ENCODE measurements at places on chromosomes 16 and 17.
A peak's percentile ranks its signal among the peaks of the same experiment; 100 is the strongest.

DNA sequence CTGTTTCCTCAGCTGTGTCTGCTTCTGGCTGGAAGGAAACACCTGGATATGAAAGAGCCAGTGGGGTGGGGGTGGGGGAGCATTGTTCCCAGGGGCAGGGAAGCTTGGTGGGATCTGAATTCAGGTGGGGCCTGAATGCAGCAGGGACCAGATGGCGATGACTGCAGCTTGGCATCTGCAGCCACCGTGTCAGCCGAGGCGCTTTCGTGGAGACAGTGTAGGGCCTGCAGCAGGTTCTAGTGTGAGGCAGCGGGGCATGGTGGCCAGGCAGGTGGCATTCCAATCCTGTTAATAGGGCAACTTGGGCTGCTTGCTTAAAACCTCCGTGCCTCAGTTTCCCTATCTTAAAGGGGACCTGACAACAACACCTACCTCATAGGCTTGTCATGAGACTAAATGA is 1.7 kb downstream of the PIK3R6 start:
- peak; percentile 46 for DNase-seq

DNA sequence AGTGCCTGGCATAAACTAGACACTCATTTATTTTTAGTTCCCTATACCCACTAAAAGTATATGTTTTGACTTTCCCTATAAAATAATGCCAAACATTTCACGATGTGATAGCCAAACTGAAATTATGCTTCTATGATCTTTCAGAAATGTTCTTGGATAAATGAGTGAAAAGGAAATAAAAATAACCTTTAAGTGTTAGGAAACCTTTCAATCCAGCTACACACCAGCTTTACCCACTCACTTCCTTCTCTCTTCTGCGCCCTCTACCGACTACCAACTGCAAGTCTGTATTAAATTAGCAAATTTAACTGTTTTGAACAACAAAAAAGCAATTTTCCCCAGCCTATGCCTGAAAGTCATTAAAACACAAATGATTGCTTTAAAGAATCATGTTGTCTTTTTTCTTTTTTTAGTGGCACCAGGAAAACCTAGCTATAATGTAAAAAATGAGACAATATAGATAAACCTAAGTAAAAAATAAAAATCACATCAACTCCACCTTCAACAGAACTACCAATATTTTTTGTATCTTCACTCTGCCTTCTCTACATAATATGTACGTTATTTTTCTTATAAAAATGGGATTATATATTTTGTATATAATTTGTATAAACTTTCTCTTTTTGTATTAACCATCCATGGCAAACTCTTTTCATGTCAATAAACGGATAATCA is 13.2 kb upstream of the TMEM100 start:
- no peak for DNase-seq

- no peak for DNase-seq
Measured at GRCh38 chr16:746637-747036, 5.8 kb upstream of the CIAO3 start.

GRCh38 chr17:78839762-78840529 is 668 bp downstream of the USP36 start:
- DNase-seq = peak; percentile 23

DNA sequence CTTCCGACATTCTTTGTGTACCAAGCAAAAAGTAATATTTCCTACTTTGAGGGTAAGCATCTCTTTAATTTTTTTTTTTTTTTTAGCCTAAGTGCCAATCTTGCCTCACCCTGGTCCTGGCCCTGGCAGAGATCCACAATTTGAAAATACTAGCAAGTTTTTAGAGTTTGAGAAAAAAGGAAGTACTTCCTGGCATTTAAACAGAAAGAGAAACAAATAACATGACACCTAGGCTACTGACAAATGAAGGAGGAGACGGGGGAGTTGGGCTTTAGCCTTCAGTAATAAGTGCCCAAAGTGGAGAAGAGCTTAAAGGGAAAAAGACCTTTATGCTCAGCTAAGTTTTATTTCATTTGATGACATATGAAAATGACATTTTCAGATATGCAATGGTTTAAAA is 92.8 kb downstream of the HS3ST3A1 start:
- no peak for DNase-seq

- no peak for DNase-seq
Measured at GRCh38 chr16:89973654-89974335, 25.2 kb downstream of the DEF8 start.

DNA sequence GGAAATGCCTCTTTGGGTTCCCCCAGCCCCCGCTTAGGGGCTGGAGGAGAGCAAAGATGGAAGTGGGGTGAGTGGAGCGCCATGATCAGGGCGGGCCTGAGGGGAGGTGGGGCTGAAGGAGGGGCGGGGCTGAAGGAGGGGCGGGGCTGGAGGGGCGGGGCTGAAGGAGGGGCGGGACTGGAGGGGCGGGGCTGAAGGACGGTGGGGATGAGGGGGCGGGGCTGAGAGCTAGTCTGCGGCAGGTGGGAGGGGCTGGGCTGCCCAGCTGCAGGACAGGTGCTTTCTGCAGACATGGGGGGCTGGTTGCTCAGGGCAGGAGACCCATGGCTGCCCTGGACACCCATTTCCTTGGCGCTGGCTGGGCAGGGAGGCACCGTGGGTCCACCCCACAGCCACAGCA is 39.1 kb upstream of the PABPN1L start:
- no peak for DNase-seq

DNA sequence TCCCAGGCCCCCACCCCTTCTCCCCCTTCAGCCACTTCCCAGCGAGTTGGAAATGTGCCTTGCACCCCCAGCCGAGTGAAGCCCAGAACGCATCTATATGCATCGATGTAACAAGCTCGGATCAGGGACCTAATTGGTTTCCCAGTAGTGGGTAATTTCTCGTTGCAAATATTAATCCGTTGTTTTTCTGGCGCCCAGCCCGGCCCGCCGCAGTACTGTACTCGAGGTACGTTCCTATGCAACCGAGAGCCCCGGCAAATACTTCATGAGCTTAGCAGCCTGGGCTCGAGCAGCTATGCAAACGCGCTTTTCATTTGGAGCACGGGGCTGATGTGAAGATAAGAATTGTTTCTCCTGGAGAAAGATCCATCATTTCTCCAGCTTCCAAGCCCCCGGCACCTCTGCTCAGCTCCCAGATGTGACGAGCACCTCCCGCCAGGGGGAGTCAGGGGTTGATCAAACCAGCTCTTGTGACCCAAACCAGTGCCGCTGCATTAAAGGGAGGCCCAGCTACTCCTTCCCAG is 229.8 kb downstream of the KATNIP start:
- DNase-seq = no peak

DNA sequence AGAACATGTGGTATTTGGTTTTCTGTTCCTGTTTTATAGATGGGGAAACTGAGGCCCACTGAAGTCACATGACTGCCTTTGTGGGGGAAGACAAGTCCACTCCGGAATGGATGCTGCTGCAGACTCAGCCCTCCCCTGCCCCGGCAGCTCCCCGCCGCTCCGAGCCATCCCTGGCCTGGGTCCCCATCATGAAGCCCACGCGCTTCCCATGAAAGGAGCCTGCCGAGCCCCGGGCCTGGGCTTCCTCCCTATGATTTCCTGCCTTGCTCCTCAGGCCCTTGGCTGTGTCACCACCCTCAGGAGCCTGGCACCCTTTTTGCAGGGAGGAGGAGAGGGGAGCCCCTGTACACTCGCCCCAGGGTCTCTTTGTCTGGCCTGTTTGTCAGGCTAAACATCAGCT is 125.3 kb upstream of the FOXF1 start:
- no peak for DNase-seq

- no peak for DNase-seq
Measured at GRCh38 chr17:32458371-32458770, 14.1 kb downstream of the PSMD11 start.

DNA sequence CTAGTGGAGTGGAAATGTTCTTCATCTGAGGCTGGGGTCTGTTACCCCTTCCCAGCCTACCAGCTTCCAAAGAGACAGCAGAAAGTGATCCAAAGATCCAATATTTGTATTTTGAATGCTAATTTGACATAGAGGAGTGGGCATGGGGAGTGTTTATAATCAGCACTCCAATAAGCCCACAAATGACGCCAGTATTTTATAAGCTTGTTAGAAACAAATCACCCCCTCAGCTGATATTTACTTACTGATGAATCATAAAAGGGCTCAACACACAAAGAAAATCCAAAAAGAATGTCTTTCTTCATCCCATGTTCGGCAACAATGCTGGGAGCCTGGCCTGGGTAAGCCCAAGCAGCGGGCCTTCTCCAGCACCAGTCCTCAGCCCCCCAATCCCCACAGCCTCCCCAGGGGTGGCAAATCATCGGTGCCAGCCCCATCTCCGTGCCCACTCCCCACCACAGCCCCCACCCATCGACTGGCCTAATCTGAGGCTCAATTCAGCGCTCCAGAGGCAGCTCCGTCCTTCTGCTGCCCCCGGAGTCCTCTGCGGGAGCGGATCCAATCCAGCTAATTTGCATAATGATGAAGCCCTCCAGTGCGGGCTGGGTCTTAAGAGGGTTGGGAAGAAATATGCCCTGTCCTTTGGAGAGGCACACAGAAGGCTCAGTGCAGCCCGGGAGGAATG is 169.5 kb downstream of the C16orf78 start:
- no peak for DNase-seq

DNA sequence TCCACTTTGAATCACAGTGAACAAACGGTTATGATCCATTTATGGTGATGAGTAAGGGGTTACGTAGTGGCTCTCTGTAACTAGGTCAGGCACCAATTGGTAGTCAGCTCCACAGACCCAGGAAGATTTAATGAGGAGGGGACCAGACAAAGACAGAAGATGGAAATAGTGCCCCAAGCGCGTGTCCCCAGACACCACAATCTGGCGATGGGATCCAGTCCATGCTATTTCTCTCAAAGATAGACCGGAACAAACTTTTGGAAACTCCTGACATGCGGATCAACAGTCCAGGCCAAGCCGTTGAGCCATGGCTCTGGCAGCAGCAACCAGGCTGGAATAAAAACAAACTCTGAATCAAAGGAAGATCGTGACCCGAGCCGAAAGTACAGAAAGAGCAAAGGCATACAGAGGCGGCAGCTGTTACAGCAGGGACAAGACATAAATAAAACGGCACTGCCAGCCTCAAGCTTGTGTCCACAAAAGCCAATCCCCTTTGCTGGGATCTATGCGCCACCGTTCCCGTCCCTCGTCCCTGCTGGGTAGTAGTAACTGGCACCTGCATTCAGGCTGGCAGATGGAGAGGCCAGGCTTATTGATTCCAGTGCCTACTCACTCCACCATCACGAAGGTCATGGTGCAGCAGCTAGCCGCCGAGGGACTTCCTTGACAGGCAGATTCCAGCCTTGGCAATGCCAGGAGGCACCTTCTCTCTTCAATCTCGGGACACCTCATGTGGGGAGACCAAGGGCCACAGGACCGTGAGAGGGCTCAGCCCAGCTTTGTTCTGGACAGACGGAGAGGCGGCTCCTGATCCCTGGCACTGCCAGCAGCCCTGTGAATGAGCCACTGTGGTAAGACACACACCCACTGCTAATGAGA is 50.2 kb downstream of the CDH11 start:
- DNase-seq = peak; percentile 63

- DNase-seq = no peak
Measured at GRCh38 chr17:72775237-72775636, 317.3 kb downstream of the SLC39A11 start.

- DNase-seq = no peak
Measured at GRCh38 chr17:15882777-15883176, 62.2 kb upstream of the ADORA2B start.

DNA sequence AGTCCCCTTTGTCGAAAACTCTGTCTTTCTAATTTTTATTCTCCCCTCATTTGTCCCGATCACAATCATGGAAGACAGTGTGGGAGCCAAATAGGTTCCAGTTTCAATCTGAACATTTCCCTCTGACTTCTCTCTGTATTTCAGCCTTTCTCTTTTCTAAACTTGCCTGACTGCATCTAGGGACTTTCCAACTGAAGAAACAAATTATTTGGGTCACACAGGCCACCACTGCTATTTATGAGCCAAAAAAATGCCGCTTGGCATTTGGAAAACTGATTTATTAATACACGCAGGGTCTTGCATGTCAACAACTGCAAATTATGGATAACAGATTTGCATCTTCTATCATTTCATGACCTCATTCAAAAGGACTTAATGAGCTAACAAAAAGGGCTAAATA is 55.2 kb upstream of the ELAC2 start:
- DNase-seq = no peak

DNA sequence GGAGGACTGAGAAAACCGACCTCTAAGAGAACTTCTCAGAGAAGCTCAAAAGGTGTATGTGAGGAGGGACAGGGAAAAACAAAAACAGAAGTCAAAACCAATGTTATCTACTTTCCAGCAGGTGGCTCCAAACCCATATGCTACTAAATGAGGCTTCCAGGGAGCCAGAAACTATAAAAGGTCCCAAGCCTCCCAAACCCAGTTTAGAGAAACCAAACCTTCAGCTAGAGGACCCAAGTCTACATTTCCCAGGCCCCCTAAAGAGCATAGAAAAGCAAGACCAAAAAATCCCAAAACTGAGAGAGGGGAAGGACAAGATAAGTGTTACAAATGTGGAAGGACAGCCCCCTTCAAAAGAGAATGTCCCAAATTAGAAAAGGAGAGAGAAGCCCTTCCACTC is 3.7 kb downstream of the HPR start:
- no peak for DNase-seq

- DNase-seq = no peak
Measured at GRCh38 chr16:9665851-9666271, 516.4 kb downstream of the GRIN2A start.

GRCh38 chr17:73803964-73804435 is 159.8 kb upstream of the SDK2 start:
- DNase-seq = no peak

- DNase-seq = no peak
Measured at GRCh38 chr17:76081295-76082210, 2.6 kb downstream of the ZACN start.

- DNase-seq = no peak
Measured at GRCh38 chr16:57357330-57358085, 1.1 kb upstream of the CCL22 start.

GRCh38 chr16:26987597-26988010 is 79.1 kb upstream of the C16orf82 start:
- no peak for DNase-seq

DNA sequence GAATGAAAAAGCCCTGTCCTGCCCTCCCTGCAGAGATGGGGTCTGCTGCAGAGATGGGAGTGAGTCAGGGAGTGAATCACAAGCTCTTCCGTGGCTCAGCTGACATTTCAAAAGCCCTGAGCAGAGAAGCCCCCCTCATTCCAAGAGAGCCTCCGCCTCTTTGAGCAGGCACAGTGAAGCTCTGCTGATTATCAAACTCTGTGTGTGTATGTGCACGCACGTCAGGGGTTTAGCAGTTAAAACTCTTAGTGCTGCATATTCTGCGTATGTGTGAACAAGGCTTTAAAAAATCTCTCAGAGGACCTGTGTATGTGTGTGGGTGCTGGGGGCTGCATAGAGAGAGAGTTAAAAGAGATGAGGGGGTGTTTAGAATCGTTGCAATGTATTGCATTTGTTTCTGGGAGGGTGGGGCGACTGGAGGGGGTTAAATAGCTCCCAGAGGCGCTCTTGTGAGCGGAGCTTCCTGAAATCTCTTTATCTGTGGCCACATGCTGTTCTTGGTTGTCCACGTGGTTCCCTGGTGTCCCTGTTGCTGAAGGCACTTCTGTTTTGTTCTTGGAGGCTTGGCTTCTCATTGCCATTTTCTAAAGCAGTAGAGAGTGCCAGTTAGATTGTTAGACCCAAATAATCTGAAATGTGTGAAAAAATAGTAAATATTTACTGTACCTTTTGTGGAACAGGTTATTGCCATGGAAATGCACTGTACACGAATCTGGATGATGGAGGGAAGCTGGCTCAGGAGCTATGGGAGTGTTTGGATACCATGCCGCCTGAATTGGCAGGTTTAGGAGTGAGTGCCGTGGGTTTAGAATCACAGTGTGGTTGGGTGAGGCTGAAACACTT is 116.6 kb downstream of the PRKCB start:
- DNase-seq = peak; percentile 47
